ENCODE measurements at places on chromosomes 12 and 14.

- peak; percentile 83 for DNase-seq
These were observed 783 bp downstream of the CORO1C start for GRCh38 chr12:108730365-108731104.

DNA sequence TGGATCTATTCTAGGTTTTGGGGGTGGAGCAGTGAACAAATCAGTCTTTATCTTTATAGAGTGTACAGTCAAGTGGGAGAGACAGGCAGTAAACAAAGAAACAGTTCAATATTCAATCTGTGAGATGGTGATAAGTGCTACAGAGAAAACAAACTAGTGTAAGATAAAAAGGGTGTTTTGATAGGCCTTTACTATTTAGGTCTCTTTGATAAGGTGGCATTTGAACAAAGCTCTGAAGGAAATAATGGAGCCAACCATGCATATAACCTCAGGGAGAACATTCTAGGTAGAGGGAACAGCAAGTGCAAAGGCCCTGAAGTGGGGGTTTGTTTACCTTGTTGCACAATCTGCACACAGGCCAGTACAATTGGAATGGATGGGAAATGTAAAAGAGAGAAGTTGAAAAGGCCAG, 47.3 kb downstream of the PTPN11 start:
- no peak for DNase-seq

GRCh38 chr12:58306266-58307000, 365.1 kb downstream of the ATP23 start:
- no peak for DNase-seq

GRCh38 chr14:75614179-75614578, 35.8 kb downstream of the FLVCR2 start:
- DNase-seq = no peak

Data from fibroblast of skin of scalp (primary cell).